ENCODE measurements at places on chromosomes 11 and 22.

- DNase-seq = no peak
These were observed 27.2 kb upstream of the MS4A8 start for GRCh38 chr11:60672255-60672654.

DNA sequence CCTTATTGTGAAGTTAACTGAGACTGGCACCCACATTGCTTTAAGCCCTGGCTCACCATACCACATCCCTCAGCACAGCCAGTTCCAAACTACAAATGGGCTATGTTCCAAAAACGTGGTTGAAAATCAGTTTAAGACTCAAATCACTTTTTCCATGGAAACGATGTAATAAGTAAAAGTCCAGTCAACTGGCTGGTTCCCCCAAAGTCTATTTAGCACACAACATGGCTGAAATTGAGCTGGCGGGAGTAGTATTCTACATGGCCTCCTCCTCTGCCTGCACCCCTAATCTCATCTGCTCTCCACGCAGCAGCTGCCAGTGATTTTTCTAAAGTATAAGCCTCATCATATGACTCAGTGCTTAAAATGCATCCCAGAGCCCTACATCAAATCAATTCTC, 40.9 kb upstream of the BIRC3 start:
- no peak for DNase-seq

DNA sequence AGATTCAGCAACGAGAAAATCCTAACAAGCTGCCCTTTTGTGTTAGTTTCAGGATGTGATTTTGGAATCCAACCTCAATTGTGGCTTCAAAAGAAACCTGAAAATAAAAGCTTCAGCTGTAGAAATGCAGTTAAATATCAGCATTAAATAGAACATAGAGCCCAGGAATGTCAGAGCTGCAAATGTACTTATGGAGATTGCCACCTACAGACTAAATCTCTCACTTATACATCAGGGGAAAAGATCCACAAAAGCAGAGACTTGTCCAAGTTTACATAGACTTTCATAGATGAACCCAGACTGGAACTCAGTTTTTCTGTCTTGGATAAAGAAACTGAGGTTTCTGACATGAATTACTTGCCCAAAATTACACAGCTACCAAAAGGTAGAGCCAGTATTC, 446.6 kb downstream of the DLG2 start:
- DNase-seq = no peak

DNA sequence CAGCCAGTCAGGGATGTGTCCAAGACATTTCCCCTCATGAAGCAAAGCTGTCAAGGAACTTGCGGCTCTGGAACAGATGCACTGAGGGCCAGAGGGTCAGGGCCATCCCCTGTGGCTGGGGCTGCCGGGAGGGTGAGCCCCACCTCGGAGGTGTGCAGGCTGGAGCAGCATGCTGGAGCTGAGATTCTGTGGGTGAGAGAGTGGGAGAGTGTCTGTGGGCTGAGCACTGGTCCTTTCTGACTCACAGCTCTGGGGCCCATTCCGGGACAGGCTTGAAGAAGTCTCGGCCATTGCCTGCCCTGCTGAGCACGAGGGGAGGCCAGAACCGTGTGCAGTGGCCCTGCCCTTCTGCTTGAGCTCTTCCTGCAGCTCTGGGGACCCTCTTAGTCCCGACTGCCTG, 2.1 kb downstream of the OMP start:
- DNase-seq = no peak

DNA sequence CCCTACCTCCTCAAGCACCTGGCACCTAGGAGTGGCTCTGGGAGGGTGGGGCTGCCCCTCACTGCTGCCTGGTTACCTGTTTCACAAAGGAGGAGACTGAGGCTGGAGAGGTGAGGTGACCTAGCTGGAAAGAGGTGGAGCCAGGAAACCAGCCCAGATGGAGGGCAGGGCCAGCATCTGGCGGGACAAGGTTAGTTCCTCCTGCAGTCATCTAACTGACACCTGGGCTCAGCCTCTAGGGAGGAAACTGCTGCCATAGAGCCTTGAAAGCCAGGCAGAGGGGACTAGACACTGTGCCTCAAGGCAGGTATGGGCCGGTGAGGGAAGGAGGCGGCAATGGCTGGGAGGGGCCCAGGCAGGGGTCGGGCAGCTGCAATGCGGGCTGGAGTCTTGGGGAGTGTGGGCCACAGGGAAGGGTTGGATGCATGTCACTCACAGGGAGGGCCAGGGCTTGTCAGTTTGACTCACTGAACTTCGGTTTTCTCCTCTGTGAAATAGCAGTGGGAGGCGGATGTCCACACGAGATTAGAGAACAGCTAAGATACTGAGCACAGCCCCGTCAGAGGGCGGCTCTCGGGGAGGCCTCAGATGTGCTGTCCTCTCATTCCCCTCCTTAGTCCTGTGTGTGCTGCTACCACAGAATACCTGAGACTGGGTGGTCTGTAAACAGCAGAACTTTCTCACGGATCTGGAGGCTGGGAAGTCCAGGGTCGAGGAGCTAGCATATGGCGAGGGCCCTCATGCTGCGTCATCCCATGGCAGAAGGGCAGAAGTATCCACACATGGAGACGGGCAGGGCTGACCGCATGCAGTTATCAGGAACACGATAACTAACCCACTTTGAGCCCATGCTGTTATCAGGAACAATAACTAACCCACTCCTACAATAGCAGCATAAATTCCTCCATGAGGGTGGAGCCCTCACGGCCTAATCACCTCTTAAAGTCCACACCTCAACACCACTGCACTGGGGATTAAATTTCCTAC, 16.1 kb downstream of the MGAT3 start:
- no peak for DNase-seq

- DNase-seq = no peak
These were observed 37.5 kb downstream of the MACROD1 start for GRCh38 chr11:64128255-64129006.

DNA sequence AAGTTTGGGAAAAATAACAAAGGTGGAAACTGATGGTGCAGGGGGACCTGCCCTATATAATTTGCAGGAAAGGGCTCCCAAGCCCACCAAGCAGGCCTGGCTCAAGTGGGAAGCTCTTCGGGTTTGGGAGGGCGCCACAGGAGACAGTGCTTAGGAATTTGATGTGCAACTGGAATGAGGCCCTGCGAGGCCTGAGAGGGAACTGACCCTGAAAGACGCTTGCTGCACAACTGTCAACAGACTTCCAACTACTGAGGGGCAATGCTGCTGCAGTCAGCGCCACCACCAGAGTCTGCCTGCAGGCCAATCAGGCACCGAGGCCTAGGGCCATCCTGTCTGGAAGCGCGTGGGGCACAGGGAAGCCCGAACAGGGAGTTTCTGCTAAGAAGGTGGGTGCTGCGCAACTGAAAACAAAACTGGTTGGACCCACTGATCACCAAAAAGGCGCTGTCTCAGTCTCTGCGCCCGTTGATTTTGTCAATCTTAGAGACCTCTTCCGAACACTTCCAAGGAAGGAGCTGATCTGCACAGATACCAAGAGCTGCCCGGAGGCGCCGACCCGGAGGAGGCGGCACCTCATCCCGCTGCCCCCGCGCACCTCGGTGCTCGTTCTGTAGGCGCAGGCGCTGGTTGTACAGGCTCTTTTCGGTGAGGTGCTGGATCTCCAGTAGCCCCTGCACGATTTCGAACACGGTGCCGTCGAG, 667 bp downstream of the DGCR6L start:
- peak; percentile 23 for DNase-seq

GRCh38 chr11:37505406-37505805, 907.4 kb upstream of the RAG2 start:
- DNase-seq = no peak

DNA sequence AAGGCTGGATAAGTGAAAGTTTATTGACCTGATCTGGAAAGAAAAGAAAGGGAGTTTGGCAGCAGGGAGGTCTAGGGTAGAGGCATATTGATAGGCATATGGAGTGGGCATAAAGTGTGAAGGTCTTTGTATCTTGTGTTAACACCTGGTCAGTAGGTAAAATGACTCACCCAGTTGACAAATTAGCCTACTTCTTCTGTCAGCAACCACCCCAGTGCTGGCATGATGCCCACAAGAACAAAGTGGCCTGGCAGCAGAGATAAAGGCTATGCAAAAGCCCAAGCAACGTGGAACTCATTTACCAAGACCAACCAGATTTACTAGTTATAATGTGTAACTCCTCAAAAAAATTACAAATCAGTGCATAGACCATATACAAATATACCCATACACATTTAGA, 4.9 kb downstream of the OR10A3 start:
- no peak for DNase-seq

- DNase-seq = no peak
These were observed 1511.1 kb downstream of the BRD1 start for GRCh38 chr22:48316257-48317250.

DNA sequence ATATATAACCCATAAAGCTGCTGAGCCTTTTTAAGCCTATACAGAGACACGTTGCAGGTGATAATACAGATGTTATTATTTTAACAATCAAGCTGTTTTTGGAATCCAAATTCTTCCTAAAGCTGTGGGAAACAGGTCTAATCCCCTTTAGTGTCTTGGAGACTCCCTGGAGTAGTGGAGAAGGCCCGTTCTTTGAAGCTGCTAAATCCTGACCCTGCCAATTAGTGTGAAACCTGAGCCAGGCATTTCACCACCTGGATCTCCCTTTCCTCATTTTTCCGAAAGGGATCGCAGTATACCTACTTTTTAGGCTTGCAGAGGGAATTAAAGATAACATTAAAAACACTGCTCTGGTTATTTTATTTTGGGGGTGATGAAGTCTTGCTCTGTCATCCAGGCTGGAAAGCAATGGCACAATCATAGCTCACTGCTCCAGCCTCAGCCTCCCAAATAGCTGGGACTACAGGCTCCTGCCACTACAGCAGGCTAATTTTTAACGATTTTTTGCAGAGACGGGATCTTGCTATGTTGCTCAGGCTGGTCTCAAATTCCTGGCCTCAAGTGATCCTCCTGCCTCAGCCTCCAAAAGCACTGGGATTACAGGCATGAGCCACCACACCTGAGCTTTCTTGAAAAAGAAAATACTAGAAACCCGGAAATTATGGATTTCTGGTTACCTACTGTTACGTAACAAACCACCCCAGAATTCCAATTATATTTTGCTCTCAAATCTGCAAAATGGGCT, 1.7 kb upstream of the EIF4ENIF1 start:
- no peak for DNase-seq

- no peak for DNase-seq
These were observed 8.5 kb downstream of the YPEL4 start for GRCh38 chr11:57641011-57641807.

- DNase-seq = no peak
These were observed 61.8 kb upstream of the CRYBB3 start for GRCh38 chr22:25137577-25138525.

- no peak for DNase-seq
These were observed 23.3 kb upstream of the CD44 start for GRCh38 chr11:35115688-35116030.

GRCh38 chr11:92801685-92802084, 167.8 kb upstream of the MTNR1B start:
- DNase-seq = no peak

DNA sequence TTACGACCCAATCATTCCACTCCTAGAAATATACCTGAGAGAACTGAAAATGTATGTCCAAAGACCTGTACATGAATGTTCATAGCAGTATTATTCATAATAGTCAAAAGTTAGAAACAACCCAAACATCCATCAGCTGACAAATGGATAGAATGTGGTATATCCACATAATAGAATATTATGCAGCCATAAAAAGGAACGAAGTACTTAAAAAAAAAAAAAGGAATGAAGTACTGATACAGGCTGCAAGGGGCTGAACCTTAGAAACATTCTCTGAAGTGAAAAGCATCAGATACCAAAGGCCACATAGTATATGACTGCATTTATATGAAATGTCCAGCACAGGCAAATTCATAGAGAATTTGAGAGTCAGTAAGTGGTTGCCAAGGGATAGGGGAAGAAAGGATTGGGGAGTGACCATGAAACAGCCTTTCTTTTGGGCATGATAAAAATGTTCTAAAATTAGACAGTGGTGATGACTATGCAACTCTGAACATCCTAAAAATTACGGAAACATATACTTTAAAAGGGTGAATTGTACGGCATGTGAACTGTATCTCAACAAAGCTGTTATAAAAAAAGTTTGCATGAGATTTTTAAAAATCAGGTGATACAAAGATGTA, 1.8 kb downstream of the TPST2 start:
- DNase-seq = no peak

- DNase-seq = no peak
These were observed 40.9 kb downstream of the GALNT18 start for GRCh38 chr11:11580841-11581411.

- DNase-seq = no peak
These were observed 7.5 kb downstream of the TSPAN4 start for GRCh38 chr11:849951-850774.

DNA sequence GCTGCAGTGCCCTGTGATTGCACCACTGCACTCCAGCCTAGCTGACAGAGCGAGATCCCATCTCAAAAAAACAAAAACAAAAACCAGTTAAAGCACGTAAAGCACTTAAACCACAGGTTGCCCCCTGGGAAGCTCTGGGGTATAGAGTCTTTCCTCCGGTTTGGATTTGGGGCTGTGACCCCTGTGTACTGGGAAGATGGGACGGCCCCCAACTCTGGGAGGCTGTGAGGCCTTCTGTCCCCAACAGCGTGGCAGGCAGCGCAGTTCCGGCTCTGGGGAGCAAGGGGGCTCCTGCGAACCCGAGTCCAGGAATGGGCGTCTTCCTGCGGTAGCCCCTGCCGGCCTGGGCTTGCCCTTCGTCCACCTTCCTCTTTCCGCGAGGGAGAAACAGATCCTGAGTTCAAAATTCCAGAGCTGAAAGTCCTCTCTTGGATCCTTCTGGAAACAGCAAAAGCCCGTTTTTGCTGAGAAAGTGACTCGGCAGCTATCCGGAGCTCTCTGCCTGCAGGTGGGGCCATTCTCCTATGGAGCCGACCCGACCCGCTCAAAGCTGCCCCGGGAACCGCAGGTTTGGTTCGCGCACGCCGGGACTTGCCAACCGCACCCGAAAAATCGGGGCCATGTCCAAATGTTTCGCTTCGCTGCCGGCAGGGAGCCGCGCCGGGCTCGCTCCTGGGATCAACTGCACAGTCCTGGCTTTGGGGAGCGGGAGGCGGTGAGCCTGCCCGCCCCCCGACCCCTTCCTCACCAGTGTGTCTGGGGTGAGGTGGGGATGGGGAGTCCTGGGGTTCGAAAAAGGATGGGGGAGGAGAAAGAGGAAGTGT, 36.3 kb upstream of the POLA2 start:
- DNase-seq = peak; percentile 82

- DNase-seq = no peak
These were observed 21.8 kb downstream of the OR5AN1 start for GRCh38 chr11:59380263-59381059.
